ENCODE measurements at places on chromosomes 12 and 14.

GRCh38 chr12:23621900-23622299, 327.6 kb downstream of the SOX5 start:
- no peak for DNase-seq

DNA sequence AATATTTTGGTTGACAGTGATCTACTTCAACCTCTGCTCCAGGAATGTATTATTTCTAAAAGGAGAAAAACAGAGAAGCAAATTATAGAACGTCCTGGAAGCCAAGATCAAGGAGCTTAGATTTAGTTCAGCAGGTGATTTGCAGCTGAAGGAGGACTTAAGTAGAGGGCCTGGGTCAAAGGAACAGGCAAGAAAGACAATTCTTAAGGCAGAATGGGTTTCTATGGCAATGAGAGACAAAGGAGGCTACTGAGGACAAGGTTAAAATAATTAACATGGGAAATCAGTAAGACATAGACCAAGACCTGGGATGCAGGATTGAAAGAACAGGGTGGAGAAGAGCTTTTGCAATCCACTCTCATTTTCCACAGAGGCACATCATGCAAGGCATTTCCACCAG, 2.4 kb upstream of the SNW1 start:
- DNase-seq, result no peak

GRCh38 chr12:22821985-22822384, 197.0 kb downstream of the ETNK1 start:
- DNase-seq, result no peak

DNA sequence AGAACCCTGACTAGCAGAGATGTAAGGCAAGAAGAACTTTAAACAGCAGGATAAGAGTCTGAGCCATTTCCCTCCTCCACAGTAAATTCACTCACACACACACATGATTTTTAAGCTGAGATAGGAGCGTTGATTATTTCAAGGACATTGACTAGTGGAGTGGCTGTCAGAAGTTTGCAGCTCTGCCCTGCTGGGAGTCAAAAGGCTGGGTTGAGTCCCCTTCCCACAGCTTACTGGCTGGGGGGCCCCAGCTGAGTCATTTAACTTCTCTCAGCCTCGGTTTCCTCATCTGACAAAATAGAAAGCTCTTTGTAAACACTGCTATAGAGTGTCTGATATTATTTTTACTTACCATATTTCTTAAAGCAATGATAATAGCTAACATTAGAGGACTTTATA, 28.3 kb downstream of the VCPKMT start:
- no peak for DNase-seq

DNA sequence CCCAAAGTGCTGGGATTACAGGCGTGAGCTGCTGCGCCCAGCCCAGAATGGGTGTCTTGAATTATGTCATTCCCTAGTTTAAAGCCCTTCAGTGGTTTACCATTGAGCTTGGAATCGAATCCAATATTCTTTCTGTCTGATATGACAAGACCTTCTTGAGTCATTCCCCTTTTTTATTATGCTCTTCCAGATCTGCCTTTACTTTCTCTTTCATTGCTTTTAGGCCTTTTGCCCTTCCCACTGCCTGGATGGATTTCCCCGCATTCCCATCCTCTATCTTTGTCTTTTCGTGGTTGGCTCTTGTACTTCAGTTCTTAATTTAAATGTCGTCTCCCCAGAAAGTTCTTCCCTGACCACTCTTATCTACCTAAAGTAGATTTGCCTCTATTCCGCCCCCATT, 1.6 kb downstream of the TRAFD1 start:
- no peak for DNase-seq

DNA sequence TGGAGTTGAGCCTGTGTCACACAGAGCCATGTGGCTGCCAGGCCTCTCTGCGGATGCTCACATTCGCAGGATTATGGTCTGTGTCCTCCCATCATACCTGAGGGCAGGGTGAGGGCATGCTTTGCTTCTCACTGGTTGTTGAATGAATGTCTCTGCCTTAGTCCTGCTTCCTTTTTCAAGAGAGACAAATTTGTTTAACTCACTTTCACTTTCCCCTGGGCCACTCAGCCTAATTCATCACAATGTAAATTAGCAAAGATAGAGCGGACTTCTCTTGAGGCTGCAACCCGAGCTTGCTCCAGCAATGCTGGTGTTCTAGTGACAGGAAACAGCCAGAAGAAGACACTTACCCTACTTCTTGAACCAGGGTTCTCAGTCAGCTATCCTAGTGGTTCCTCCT, 35.5 kb upstream of the PAX9 start:
- no peak for DNase-seq

DNA sequence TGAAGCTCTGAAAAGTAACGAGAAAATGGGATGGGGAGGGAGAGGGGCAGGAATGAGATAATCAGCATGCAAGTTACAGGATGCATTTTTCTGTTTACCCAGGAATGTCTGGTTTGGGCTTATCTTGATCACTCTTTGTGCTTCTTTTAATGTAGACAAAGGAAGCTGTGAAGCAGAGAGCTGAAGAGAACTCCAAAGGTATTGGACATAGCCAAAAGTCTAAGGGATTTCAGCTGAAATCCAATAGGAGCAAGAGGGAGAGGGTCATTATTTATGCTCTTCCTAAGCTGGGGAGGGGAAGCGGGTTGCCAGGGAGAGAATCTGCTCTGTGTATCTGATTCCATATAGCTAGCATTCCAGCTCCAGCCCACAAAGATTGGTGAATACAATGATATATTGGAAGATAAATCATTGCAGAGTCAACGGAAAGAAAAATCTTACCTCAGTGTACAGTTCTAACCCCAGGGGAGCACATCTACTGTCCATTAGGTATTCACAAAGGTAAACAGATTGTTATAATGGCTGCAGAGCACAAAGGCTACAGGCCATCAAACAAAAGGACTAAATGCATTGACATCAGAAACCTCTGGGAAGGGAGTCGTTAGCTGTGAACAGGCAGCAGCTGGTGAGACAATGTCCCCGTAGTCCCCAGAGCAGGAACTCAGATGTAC, 61.0 kb upstream of the PELI2 start:
- no peak for DNase-seq

DNA sequence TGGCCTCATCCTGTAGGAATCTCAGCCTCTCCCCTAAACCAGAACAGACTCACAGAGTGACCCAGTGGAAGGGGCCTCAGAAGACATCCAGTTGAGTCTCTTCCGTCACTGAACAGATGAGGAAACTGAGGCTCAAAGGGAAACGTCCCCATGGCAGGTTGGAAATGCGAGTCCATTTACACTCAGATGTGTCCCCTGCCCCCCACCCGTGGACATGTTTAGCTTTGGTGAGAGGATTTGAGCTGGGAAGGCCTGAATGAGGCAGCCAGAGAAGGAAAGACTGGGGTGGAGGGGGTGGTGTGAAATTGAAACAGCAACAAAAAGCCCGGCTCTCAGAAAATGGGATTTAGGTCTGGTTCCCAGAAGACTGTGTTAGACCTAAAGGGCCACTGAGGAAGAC, 1.7 kb downstream of the FAIM2 start:
- no peak for DNase-seq

DNA sequence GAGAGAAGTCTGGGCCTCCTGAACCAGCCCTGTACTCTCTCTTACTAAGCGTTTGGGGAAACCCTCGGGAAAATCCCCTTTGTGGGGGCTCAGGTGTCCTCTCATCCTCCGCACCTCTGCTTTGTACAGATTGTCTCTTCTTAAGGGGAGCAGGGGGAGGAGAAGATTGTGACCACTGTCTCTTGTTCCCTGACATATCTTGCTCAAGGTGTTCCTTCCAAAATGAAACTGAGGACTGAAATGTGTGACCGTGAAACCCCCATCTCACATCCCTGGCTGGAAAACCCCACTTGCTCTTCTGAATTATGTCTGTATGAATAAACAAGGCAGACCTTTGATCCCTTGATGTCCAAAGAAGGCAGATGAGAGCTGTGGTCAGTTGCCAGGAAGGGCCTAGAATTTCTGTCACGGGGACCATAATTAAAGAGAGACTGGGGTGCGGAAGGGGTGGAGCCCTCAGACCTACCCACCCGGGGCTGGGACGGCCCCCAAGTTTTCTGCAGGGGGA, 369.8 kb downstream of the AACS start:
- no peak for DNase-seq

DNA sequence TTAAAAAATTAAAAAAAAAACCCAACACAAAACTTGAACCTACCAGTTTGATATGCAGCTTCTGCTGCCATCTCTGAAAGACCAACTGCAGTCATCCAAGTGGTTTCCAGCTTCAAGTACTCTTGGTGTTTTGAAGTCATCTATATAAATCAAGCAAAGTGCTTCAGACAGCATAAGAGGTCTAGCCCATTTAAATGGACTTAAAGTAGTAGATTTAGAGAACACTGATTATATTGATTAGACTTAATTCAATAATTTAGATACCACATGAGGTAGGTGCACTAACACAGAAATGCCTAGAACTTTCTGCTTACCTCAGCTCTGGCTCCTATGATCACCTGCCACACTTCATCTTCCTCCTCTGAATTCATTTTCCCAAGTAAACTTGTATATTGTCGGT, 9.4 kb downstream of the DIABLO start:
- no peak for DNase-seq

DNA sequence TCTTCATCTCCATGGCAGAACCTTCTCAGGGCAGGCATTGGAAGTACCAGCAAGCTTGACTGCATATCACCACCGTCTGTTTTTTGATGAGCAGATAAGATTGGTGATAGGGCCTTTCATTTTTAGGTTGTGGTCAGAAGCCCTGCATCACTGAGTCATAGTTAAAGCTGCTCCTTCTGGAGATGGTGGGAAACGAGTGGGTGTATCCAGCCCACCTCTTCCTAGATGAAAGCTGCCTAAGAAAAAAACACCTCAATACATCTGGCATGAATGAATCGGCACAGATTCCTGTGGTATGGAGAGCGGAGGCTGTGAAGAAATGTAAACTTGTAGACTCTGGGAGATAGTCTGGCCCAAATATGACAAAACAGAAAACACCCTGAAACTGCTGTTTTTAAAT, 248.7 kb upstream of the EGLN3 start:
- DNase-seq, result peak; percentile 21

GRCh38 chr14:44804391-44804790, 157.4 kb downstream of the KLHL28 start:
- DNase-seq, result no peak

- DNase-seq, result no peak
Observed at GRCh38 chr12:94415066-94415465, 44.6 kb downstream of the CEP83 start.

DNA sequence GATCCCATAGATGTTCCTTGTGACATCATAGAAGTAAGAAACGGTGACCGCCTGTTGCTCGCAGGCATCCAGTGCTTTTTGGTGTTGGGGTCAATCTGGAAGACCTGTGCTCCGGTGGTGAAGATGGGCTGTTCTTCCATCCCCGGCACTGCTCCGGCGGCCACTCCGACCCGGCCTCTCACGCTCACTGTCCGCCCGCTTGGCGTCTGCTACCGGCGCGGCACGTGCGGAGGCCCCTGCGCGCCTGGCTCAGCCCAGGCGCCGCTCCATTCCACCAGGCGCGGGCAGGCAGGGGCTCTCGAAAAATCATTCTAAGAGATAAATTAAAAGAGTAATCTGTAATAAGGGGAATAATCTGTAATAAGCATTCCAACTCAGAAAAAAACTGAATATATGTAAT, 934.5 kb downstream of the TMEM121 start:
- no peak for DNase-seq

DNA sequence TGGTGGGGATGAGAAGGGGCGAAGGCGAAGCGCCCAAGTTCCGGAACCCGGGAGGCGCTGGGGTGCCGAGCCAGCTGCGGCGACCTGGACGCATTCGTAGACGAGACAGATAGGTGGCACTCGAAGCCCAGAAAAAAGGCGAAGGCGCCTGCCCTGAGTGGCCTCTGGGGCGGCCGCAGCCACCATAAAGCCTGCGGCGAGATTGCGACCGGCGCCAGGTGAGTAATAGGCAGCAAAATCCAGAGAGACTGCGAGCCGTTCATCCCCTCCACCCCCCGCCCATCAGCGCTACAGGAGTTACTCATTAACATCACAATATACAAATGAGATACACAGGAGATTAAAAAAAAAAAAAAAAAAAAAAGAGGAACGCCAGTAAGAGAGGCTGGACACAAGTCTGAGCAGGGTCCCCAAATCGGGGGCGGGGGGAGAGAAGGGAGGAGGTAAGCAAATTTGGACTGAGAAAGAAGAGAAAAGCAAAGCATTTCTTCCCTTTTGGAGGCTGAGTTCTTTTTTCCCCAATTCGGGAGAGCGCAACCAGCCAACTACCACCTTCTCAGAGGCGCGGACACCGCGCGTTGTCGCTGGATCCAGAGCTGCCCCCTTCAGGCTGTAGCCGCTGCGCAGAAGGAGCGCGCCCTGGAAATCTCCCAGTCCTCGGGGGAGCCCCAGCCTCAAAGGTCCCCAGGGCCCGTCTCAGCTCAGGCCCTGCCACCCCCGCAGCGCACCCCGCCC, 15.7 kb downstream of the TBX3 start:
- DNase-seq, result peak; percentile 34

DNA sequence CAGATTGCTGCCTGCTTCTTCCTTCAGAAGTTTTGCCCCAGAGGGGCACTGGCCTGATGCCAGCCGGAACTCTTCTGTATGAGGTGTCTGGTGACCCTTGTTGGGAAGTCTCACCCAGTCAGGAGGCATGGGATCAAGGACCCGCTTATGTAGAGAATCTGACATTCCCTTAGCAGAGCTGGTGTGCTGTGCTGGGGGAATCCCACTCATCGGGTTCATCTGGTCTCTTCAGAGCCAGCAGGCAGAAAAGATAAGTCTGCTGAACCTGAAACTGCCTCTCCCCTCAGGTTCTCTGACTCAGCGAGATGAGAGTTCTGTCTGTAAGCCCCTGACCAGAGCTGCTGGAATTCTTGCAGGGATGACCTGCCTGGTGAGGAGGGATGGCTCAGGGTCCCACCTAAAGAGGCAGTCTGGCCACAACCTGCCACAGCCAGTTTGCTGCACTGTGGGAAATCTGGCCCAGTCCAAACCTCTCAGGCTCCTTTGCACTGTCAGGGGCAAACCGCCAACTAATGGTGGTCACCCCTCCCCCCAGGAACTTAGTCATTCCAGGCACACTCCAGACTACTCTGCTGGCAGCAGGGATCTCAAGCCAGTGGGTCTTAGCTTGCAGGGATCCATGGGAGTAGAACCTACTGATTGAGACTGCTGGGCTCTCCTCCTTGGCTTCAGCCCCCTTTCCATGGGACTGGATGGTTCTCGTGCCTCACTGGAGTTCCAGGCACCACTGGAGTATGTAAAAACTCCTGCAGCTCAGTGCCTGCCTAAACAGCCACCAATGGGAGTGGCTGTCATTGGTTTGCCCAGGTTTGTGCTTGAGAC, 4.1 kb downstream of the CLEC2D start:
- DNase-seq, result peak; percentile 75

DNA sequence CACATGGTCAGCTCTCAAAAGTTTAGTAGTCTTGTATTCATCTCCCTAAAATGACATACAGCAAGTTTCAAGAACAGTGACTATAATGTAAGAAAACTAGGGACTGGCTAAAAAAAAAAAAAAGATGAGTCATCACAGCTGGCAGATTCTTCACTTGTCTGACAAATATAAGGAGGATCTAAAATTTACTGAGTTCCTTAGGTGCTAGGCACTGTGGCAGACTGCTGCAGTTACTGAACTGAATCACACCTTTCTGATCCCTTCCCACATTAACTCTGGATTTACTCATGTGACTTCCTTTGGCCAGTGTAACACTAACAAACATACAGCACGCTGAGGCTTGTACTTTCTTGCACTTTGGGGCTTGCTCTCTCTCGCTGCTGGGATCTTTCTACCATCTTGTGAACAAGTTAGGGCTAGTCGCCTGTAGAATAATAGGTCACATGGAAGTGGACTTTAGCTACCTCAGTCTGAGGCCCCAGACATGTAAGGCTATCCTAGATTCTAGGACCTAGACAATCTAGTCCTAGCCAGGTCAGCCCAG, 32.1 kb downstream of the BAZ1A start:
- peak; percentile 32 for DNase-seq

Data from stimulated activated CD4-positive, alpha-beta T cell treated with anti-CD3 and anti-CD28 coated beads, Interleukin-1b, Interleukin-23, amount 100 ng/mL, for 48 hours (primary cell).